Activated CD4-positive, alpha-beta T cell treated with anti-CD3 and anti-CD28 coated beads, Interleukin-2, amount 50 U/mL, for 24 hours (primary cell): ENCODE measurements at places on chromosomes 13 and 19.

DNA sequence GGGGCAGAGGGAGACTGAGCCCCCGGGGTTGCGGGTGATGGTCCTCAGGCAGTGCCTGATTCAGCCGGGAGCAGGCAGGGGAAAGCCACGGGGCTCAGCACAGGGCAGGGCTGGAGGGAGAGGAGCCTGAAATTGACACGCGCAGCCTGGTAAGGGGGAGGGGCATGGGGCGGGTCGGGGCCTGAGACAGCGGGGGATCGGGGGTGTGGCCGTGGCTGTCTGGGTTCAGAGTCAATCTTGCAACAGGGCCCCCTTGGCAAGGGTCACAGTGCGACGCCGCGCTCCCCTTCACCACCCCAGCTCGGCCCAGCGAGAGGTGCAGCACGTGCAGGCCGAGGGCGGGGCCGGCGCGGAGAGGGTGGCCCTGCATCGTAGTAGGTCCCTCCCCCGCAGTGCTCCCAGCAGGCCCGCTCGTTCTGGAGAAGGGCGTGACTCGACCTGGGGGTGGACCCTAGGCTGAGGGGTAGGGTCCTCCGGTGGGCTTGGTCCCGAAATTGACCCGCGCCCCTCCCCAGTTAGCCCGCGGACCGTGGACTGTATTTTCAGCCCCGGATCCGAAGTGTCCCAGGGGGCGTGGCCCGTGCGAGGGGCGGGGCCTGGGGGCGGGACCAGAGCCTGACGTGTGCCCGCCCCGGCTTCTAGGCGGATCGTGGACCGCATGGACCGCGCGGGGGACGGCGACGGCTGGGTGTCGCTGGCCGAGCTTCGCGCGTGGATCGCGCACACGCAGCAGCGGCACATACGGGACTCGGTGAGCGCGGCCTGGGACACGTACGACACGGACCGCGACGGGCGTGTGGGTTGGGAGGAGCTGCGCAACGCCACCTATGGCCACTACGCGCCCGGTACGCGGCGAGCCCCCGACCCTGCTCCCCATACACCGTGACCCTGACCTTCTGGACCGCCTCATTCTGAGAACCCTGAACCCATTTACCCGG lies 6.0 kb downstream of the RCN3 start:
- DNase-seq, result peak; percentile 74

- no peak for DNase-seq
These were observed 36.8 kb downstream of the RAB20 start for GRCh38 chr13:110524541-110525257.

- no peak for DNase-seq
These were observed 38.1 kb downstream of the DGKH start for GRCh38 chr13:42086582-42086981.

- no peak for DNase-seq
These were observed 185.9 kb downstream of the LHFPL6 start for GRCh38 chr13:39417131-39417530.

GRCh38 chr13:109666656-109667055 lies 119.7 kb downstream of the IRS2 start:
- no peak for DNase-seq

- DNase-seq, result no peak
These were observed 20.8 kb upstream of the IPO5 start for GRCh38 chr13:97932647-97933046.

- DNase-seq, result no peak
These were observed 117.6 kb upstream of the MAB21L1 start for GRCh38 chr13:35594096-35594495.

- no peak for DNase-seq
These were observed 16.3 kb upstream of the TSPAN16 start for GRCh38 chr19:11279505-11280236.

GRCh38 chr19:1690699-1691307 lies 38.4 kb upstream of the TCF3 start:
- DNase-seq, result no peak

DNA sequence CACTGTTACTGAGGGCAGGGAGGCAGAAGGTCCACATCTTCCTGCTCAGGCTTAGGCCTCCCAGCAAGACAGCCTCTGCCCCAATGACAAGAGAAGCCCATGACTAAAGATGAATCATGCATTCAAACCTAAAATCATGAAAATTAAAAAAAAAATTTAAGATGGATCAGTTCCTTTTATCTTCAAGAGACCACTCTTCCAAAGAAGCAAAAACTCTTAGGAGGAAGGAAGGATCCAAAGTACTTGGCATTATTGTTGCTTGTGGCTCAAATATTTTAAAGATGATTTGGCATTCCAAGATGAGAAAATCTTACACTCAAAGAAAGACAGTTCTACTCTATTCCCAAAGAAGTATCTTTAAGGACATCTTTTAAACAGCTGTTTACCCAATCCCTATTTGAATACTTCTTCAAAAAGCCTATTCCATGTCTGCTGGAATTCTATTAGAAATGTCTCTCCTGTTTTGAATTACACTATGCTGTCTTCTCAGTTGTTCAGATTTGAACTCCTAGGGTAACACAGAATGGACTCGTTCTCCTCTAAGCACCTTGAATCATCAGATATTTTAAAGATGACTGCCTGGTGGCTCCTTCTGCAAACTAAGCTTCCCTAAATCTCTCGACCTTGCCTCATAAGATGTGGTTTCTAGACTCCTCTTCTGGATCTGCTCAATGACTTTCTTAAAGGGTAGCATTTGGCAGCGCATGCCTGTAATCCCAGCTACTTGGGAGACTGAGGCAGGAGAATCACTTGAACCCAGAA lies 7.0 kb downstream of the SERP2 start:
- no peak for DNase-seq

DNA sequence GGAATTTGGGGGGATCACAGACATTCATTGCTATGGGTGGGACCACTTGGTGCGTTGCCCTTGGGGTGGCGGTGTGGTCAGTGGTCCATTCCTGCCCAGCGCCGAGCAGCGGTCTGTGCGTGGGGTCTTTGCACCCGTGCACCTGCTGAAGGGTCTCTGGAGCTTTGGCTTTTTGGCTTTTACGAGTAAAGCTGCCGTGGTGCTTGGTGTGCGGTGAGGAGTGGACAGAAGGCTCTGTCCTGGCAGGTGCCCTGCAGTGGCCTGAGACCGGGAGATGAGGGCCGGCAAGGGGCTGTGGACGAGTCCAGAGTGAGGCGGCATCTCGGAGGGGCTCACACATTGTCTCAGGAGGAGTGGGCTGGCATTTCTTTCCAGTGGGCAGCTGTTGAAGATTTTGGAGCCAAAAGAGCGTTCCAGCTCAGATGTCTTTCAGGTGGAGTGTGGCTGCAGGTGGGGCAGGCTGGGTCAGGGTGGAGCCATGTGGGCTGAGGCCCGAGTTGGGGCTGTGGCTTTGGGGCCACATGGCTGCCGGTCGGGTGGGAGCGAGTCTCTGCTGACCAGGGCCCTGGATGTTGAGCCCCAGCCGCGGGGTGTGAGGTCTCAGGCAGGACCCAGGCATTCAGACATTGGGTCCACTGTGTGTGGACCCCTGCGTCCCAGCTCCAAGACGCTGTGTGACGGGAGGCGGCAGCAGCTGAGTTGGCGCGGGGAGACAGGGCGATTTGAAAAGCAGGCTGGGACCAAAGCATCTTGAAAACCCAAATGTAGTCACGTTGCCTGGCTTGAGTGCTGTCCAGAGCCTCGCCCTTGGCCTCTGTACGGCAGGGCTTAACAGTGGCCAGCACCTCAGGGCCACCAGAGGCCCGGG lies 11.7 kb downstream of the GNA11 start:
- no peak for DNase-seq
